Myocyte (in vitro differentiated cells): ENCODE measurements at places on chromosomes 3 and 15.

DNA sequence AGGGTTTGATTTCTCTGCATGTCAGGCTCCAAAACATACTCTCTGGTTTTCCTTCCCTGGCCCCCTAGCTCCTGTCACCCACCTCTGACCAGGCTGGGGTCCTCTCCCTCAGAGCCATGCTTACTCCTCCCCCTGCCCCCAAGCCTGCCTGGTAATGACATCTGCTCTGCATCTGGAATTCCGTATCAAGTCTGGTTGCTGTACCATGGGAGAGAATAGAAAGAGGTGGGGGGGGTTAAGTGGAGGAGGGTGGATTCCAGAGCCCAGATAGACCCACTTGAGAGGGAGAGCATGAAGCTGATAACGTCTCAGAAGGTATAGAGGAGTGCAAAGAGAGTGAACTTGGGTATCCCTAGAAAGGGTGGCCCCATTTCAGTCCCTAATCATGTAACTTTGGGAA, 4.2 kb downstream of the IGDCC4 start:
- no peak for DNase-seq

GRCh38 chr3:195897081-195897852, 11.1 kb downstream of the TNK2 start:
- peak; percentile 59 for DNase-seq

- no peak for DNase-seq
Measured at GRCh38 chr3:133890037-133890436, 5.6 kb downstream of the RAB6B start.

- peak; percentile 87 for DNase-seq
Measured at GRCh38 chr3:13072239-13072599, 1.0 kb downstream of the IQSEC1 start.

- DNase-seq = no peak
Measured at GRCh38 chr15:75599401-75599800, 20.3 kb upstream of the PTPN9 start.

DNA sequence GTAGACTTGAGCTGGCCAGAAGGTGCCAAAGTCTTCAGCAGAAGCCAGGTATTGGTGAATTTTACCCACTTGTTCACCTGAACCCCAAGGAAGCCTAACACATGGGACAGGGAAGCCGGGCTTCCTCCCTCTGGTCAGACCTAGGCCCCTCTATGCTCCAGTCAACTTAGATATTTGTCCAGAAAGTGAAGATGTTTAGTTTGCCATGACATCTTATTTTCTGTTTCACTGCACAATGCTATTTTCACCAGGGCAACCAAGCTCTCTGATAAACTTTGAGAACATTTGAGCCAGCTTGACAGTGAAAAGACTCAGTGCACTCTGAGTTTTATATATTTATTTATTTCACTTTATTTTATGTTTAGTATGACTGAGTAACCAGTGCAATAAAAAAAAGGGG, 71.0 kb downstream of the SOX14 start:
- no peak for DNase-seq

DNA sequence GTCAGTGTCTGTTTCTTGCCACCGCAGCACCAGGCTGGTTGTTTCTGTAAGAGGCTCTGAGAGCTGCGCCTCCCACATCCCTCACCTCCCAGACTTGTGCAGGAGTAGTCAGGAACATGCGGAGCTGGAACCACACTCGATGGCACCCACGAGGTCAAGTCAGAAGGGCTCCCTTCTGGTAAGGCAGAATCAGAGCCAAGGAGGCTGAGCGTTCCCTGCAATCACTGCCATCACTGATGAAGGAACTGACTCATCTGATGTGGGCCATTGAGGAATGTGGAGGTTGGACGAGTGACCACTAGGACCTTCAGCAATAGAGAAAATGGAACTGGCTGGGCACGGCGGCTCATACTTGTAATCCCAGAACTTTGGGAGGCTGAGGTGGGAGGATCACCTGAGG, 35.7 kb upstream of the BLM start:
- DNase-seq = peak; percentile 68

GRCh38 chr3:179630753-179631451, 21.9 kb upstream of the USP13 start:
- DNase-seq = no peak

DNA sequence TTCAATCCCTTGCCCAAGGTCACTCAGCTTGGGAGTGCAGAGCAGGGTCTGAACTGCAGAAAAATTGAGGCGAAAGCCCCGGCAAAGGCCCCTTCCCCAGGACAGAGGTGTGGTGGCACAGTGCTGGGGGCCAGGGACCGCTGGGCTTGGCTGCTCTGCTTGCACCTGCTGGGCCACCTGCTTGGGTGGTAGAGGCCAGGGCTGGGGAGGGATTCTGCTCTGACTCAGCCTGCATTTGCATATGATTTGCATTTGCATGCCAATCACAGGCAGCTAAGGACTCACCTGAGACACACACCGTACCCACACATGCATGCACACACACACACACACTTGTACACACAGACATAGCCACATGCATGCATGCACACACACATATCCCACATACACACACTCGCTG, 9.9 kb downstream of the GRM2 start:
- DNase-seq = no peak

- DNase-seq = no peak
Measured at GRCh38 chr3:24142127-24142526, 197.0 kb downstream of the NR1D2 start.

DNA sequence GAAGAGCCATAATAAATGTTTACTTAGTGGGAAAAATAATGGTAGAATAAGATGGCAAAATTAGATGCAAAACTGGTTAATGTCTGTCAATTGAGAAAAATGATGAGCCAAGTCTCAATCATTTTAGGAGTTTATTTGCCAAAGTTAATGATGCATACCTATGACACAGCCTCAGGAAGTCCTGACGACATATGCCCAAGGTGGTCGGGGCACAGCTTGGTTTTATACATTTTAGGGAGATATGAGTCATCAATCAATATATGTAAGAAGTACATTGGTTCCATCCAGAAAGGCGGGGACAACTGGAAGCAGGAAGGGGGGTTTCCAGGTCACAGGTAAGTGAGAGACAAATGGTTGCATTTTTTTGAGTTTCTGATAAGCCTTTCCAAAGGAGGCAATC, 31.5 kb downstream of the CLEC3B start:
- no peak for DNase-seq
